ENCODE measurements at places on chromosomes 2 and 18.

DNA sequence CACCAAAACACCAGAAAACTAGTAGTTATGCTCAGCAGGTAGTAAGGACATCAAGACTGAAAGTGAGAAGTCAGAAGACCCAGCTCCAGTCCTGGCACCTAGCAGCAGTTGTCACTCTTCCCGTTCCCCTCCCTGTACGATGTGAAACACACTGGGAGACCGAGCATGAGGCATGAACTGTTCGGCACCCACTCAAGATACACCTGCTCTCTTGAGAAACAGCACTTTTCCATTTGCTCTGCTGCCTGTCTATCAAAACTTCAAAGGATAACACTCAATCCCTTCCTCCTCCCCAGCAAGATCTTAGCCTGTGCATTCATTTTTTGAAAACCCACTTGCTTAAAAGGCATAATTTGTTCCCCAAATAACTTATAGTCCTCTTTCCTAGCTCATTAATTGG, 123.9 kb downstream of the PLEKHM3 start:
- no peak for DNase-seq

GRCh38 chr18:59669872-59670657, 27.2 kb downstream of the CCBE1 start:
- DNase-seq = no peak

GRCh38 chr2:45699032-45699658, 47.7 kb downstream of the PRKCE start:
- DNase-seq = no peak

DNA sequence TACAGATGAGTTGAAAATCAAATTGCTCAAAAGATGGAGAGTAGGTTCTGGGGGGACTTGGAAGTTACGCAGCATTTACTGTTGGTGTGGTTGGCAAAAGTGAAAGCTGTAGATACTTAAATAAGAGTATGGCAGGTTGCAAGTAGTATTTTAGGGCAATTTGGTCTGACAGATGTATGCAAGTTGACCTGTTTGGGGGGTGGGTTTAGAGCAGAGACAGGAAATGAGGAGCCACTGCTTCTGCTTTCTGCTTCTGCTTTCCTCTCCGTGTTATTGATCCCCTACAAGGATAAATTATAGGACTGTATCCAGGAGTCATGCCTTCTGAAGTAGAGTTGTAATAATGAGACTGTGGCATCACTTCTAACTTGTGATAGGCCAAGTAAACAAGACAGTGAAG, 71.2 kb downstream of the EPAS1 start:
- DNase-seq = no peak

- DNase-seq = no peak
Measured at GRCh38 chr2:168571061-168571460, 115.0 kb downstream of the CERS6 start.

GRCh38 chr18:59885579-59886163, 14.1 kb upstream of the PMAIP1 start:
- DNase-seq = no peak

DNA sequence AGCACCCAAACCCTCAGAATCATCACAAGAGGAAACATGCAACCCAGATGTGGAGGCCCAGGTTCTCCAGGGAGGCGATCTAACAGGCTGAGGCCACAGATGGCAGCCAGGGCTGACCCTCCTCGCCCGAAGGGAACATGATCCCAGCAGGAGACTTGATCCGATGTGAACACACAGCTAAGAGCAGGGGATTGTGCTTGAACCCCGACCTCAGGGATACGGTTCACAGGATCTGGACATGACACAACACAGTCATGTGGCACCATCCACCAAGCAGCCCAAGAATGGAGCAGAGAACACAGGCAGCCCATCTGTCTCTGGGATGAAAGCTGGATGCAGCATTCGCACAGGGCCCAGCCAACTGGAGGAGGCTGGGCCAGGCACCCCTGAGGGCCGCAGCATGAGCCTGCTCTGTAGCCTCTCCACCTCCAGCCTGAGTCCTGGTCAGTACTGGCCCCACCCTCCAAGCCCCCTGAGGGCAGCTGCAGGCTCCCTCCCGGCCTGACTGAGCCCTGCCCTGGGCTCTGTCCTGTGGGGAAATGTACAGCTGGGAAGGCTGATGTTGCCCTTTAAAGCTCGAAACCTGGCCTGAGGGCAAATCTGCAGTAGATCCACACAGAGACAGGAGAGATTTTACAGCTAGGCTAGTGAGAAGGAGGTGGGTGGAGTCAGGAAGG, 39.0 kb downstream of the AQP12A start:
- DNase-seq = no peak

DNA sequence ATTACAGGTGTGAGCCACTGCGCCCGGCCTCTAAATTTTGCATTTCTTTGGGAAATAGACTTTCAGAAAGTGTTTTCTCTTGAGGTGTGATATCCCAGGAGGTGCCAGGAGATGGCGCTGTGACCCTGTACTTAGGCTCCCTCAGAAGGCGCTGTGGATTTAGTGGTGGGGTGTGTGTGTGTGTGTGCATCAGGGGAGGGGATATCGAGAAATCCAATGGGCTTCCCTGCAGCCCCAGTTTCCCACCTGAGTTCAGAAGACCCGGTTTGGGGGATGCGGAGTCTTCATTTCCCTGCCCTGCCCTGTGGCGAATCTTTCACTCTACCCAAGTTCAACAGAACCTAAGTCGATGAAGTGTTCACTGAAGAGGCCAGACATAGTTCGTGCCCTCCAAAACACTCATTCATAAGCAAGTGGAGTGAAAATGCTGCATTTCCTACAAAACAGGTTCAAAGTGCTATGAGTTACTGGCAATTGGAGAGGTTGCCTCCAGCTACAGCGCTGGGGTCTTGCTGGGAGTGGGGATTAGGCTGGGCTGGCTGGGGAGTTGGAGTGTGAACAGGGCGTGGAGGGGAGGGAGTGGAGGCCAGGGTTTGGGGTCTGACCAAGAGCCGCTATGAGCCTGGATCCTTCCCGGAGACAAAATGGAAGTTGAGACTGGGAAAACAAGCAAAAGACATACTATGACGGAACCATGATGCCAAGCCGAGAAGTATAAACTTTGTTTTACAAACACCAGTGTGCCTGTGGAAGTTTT, 6.5 kb upstream of the WNT6 start:
- peak; percentile 74 for DNase-seq

DNA sequence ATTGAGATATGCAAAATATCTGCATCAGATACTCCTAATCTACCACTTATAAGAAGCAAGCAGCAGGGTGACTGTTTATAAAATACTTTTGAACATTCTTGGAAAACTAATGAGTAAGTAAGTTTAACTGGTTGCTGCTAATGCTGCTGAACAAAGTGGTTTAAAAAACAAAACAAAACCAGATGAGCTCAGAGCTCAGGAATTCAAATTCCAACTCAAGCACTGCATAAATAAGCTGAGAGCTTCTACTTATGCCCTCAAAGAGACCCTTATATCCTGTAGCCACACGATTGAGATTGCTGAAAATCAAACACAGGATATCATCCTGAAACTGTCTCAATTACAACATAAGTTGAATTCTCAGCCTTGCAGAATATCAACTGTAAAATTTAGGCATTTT, 62.3 kb upstream of the NYAP2 start:
- no peak for DNase-seq

DNA sequence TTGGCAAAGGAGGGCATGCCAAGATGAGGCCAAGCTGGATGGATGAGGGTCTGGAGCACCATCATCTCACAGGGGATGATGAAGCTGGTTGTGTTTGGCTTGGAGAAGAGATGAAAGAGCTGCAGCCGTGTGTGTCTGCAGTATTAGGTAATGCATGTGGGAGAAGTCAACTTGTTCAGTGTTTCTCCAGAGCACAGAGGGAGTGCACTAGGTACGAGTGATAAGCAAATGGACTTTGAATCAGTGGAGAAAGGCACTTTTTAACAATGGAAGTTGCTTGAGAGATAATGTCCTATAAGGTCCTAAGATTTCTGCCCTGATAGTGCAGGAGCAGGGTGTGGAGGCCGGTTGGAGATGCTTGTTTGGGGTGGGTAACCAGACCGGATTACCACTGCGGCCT, 36.0 kb downstream of the SLC14A2 start:
- DNase-seq = no peak

- no peak for DNase-seq
Measured at GRCh38 chr2:233705911-233706506, 6.7 kb upstream of the UGT1A5 start.

DNA sequence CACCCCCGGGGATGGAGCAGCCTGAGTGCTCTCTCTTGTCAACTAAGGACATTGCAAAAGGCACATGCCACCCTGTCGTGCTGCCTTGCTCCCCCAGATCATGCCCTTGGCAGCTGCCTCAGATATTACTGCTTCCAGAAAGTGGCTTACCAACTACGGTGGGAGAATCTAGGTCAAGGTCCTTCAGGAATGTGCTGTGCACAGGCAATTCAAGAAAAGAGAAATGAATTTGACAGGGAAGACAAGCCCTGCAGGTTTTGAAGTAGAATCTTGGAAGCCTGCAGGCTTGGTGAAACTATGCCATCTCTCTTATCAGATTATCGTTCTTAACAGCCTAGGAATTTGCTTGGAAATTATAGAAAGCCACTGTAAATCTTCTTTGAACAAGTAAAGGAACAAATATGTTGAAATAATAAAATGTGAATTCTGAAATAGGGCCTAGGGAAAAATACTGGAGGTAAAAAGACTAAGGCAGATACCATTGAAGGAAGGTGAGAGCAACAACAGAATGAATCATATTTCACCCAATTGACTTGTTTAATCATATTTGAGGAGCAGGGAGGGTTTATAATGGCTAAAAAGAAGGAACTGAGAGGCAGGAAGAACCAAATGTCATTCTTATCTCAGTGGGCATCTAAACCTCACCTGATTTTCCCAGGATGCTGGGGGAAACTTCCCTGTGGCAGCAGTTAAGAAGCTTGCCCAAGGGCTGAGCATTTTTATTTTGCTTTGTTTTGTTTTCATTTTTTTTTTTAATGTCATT, 94.0 kb upstream of the GLS start:
- no peak for DNase-seq

DNA sequence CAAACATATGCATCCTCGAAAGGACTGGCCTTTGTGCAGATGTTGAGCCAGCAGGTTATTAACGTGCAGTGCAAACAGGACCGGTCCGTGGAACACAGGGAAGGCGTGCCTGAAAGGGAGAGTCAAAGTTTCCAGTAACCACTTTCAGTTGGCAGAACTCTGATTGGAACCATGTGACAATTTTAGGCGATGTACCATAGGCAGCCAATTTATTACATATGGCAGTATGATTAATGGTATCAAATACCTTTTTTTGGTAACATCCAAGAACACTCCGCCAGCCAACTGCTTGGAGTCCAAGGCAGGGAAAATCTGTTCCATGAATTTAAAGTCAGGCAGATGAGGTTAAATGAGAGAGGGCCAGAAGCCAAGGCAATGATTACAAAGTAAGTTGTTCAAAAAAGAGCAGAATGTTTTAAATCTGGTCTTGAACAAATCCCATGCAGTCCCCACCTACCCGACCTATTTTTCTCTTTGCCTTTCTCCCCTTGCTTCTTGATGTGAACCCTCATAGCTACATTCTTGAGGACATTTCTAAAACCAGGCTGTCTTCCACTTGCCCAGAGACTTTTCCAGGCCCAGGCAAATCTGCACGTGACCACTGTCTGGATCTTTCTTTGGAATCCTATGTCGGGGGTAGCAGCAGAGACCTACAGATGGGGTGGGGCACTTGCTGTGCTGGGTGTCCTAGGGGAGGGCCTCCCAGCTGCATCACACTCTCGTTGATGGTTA, 351.7 kb downstream of the HRH4 start:
- no peak for DNase-seq

- DNase-seq = no peak
Measured at GRCh38 chr18:9742524-9743131, 34.5 kb downstream of the RAB31 start.

- DNase-seq = no peak
Measured at GRCh38 chr2:171084128-171084527, 76.6 kb downstream of the TLK1 start.

DNA sequence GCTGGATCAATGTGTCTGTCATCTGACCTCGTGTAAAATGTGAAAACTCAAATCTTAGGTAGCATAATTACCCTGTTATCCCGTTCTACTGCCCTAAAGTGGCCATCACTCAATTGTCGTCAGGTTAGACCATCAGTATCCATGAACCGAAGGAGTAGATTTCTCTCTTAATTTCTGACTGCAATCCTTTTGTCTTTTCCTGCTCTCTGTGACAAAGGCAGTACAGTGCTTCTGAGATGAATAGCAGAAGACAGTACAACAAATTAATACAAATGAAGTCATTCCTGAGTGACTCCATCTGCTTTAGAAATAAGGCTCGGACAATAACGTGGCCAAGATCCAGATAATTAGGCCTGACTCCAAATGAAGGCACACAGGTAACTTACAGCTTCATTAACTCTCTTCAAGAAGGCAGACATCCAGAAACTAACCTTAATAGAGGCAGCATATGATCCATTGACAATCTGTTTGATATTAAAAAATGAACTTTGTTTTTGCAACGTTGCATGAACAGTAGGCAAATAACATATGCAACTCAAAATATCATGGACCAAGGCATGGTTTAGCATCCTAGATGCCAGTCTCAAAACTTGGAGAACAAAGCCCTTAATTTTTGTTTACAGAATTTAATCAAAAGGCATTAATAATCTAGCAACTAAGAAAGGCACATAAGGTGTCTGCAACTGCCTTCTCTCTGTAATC, 96.7 kb upstream of the CDH20 start:
- DNase-seq = no peak

- DNase-seq = no peak
Measured at GRCh38 chr2:159714247-159714930, 2.1 kb downstream of the MARCHF7 start.

DNA sequence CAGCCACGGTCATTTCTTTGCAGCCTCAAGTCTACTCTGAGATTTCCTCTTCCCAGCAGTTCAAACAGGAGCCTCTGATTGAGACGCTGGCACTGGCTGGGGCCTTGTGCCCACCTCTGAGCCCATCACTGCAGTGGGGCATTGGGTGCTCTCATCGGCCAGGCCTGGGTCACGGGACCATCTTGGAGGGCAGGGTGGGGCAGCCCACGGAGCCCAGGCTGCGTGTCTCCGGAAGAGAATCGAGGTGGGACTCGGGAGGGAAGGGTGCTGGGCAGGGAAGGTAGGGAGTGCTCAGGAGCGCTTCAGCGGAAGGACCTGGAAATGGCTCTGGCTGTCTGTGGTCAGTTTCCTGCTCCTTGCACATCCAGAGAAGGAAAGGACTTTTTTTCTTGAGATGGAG, 82.4 kb downstream of the RTP5 start:
- no peak for DNase-seq

DNA sequence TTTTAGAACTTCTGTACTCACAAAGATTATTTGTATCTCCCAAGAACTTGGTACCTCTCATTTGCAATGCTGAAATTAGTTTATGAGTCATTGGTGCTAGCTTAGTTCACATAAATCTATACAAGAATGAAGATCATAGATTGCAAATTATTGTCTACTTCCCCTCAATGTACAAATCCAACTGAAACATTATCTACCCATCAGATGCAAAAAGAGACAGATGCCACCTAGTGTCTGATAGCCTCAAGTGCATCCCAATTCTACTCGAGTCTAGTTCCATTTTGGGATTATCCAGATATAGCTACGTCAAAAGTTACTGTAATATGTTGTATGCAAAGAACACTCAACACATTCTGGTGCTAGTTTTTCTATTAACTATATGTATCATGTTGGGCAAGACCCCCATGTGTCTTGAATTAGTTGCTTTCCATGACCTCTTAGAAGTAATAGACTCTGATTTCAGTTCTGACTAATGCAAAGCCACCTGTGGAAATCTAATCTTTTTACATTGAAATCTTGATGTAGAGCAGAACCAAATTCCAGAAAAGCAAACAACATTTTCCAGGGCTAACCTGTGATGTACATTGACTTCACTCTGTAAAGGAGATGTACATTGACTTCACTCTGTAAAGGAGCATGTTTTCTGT, 210.0 kb downstream of the RBM43 start:
- peak; percentile 37 for DNase-seq
